ENCODE measurements at places on chromosomes 5 and 9.

- DNase-seq: no peak
These were observed 182.9 kb downstream of the AOPEP start for GRCh38 chr9:94909250-94909894.

- DNase-seq: no peak
These were observed 91.0 kb downstream of the TMC1 start for GRCh38 chr9:72612449-72612848.

DNA sequence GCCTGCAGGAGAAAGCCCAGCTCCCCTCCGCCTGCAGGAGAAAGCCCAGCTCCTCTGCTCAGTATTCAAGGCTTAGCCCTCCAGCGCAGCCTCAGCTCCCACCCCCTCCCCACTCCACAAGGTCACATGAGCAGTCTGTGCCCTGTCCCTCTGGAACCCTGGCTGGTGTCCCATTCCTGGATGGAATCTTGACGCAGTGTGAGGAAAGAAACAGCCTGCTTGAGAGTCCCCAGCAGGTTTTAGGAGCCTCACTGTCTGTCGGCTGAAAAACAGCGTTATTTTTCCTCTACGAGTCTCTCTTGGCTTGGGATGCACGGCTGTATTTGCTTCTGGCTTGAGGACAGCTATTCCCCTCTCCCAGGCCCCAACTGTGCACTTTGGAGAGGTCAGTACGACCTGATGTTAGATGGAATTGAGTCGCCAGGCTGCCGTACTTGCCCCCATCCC lies 210.1 kb upstream of the TRIM32 start:
- DNase-seq: no peak

GRCh38 chr5:74222806-74223205 lies 417.7 kb downstream of the ENC1 start:
- no peak for DNase-seq

DNA sequence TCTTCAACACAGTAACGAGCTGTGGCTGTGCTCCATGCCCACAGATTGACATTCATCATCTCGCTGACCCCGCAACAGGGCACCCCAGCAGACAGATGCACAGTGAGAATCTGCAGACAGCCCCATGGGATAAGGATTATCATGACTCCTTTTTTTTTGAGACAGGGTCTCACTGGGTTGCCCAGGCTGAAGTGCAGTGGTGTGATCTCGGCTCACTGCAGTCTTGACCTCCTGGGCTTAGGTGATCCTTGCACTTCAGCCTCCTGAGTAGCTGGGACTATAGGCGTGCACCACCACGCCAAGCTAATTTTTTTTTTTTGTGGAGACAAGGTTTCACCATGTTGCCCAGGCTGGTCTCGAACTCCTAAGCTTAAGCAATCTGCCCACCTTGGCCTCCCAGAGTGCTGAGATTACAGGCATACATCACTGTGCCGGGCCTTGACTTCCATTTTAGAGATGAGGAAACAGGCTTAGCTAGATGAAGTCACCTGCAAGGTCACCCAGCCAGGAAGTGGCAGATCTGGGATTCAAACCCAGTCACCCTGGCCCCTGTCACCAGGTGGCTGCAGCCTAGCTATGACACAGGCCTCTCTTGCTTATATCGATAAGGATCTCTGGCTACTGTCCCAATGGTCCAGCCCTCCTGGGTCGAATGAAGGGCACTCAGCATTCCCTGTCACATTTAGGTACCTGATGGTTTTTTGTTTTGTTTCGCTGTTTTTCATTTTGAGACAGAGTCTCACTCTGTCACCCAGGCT lies 5.1 kb downstream of the AIF1L start:
- no peak for DNase-seq

DNA sequence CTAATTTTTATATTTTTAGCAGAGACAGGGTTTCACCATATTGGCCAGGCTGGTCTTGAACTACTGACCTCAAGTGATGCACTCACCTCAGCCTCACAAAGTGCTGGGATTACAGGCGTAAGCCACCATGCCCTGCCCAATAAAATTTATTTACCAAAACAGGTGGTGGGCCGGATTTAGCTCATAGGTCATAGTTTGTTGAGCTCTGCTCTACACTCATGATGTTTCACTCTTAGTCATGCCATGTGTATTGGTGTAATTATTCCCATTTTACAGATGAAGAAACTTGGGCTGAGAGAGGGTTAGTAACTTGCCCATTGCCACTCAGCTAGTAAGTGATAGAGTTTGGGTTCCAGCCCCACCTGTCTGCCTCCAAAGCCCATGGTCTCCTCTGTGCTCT lies 93.1 kb upstream of the WWC1 start:
- no peak for DNase-seq

DNA sequence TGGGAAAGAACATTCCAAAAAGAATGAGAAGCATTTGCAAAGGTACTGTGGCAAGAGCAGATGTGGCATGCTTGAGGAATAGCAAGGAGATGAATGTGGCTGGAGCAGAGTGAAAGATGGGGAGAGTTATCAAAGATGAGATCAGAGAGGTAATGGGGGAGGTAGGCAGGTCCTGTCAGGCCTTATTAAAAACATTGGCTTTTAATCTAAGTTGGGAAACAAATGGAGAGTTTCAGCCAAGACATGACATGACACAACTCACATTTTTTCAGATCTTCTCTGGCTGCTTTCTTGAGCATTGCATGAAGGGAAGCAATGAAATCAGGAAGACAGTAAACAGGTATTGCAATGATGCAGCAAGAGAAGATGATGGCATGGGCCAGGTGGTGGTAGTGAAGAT lies 120.3 kb downstream of the MUSK start:
- no peak for DNase-seq

DNA sequence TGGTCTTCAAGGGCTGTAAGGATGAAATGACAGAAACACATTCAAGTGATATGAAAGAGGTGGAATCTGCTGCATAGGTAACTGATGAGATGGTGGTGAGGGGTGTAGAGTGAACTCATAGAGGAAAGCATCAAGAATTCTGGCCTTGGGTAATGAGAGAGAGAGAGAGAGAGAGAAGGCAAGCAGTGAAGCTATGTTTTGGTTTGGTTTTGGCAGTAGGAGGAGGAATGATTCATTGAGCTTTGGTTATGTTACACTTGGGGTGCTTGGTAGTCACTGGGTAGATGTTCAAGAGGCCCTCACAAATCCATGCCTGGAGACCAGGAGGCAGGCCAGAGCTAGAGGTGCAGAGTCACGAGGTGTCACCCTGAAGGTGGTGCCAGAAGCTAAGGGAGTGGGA lies 89.5 kb downstream of the EGFLAM start:
- no peak for DNase-seq

DNA sequence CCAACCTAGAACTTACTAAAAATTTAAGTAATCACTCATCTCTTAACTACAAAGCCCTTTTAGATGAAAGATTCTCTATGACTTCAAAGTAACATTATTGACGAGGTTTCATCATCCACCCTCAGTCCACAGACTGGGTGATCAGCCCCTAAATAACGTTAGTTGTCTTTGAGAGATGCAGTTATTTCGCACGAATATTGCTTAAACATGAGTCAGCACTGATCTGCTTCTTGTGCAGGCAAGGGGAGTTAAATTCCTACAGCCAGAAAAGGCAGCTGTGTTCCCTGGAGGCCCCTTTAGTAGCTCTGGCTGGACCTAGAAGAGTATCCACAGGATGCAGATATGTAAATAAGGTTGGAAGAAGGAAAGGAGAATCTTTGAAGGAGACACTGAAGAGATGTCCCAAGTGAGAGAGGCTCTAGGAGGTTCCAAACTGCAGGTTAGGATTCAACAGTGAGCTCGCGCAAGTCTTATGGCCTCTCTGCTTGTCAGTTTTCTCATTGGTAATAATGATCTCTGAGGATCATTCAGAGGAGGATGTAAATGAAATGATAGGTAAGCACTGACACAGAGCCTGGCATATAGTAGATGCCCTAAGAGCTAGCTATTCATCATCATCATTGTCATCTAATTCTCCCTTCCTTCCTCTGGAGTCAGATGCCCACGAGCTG lies 122.2 kb upstream of the MAN2A1 start:
- no peak for DNase-seq

GRCh38 chr5:34564710-34565235 lies 91.4 kb upstream of the RAI14 start:
- DNase-seq: no peak

GRCh38 chr5:35924950-35925722 lies 13.3 kb downstream of the CAPSL start:
- DNase-seq: peak; percentile 79

GRCh38 chr5:65394087-65394486 lies 87.6 kb downstream of the ADAMTS6 start:
- no peak for DNase-seq

DNA sequence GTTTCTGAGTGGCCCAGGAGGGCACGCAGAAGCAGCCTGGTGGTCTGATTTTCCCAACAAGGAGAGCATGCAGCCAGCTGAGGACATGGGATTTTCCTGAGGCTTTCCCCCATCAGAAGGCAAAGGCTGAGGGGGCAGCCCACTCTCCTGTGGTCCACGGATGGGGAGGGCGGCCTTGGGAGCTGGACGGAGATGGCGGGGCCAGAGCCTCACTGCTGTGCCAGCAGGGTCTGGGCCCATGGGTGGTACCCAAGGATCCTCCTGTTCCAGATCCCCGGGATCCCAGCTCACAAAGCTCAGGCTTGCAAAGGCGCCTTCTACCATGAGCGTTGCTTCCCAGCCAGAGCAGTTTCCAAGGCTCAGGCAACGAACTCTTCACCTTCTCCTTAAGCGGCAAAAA lies 39.0 kb upstream of the SLC12A7 start:
- DNase-seq: no peak

- DNase-seq: no peak
These were observed 48.8 kb downstream of the LNPEP start for GRCh38 chr5:96984506-96985192.

DNA sequence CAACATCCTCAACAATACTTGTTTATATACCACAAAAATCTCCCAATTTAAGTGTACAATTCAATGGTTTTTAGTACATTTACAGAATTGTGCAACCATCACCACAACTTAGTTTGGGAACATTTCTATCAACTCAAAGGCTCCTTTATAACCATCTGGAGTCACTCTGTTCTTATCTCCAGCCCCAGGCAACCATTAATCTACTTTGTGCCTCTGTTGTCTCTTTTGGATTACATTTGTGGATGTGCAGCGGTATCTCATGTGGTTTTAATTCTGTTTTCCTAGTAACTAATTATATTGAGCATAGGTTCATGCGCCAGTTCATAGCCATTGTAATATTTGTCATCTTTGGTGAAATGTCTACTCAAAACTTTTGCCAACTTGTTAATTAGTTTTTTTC lies 14.4 kb downstream of the ADAMTS19 start:
- DNase-seq: no peak

GRCh38 chr5:178347956-178348355 lies 115.4 kb upstream of the PHYKPL start:
- no peak for DNase-seq

GRCh38 chr5:63049935-63050334 lies 471.3 kb downstream of the LRRC70 start:
- DNase-seq: no peak

GRCh38 chr5:68403301-68403700 lies 187.7 kb downstream of the PIK3R1 start:
- no peak for DNase-seq

- DNase-seq: no peak
These were observed 58.2 kb upstream of the RXRA start for GRCh38 chr9:134267881-134268724.

GRCh38 chr9:27427272-27427643 lies 96.8 kb upstream of the IFNK start:
- no peak for DNase-seq

DNA sequence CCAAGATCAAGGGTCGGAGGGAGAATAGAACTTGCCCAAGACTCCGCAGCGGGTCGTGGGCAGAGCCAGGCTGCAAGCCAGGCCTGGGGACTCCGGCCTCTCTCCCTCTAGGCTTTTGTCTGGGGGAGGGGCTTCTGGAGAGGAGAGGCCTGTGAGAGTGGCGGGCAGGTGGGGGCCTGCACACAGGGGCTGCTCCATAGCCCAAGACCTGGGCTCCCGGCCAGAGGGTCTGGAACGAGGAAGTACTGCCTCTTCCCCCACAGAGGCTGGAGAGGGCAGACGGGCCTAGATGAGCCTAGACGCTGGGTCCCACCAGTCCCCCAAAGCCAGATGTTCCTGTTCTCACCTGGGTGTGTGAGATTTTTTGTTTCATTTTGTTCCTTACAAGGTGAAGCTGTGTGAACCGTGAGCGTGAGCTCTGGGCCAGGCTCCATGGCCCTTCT lies 5.2 kb upstream of the ST6GALNAC6 start:
- DNase-seq: no peak

DNA sequence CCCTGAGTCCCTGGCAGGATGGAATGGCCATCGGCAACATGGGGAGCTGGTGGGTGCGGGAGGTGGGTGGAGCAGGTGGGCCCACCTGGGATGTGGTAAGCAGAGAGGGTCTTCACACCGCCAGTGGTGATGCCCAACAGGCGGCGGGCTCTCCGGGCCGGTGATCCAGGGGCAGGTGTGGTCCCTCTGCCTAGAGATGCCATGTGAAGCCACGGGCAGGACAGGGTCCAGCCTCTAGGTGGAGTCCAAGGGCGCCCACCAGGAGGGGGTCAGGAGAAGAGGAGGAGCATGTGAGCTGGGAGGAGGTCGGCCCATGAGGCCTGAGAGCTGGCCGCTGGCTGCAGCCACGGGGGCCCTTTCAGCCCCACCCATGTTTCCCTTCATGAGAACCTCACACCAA lies 221.1 kb downstream of the FANCC start:
- no peak for DNase-seq

- no peak for DNase-seq
These were observed 119.1 kb downstream of the UGCG start for GRCh38 chr9:112015736-112016135.

- no peak for DNase-seq
These were observed at the start of gene SGCD for GRCh38 chr5:156326718-156327259. SGCD (plus strand) TSS chr5:156327164.

DNA sequence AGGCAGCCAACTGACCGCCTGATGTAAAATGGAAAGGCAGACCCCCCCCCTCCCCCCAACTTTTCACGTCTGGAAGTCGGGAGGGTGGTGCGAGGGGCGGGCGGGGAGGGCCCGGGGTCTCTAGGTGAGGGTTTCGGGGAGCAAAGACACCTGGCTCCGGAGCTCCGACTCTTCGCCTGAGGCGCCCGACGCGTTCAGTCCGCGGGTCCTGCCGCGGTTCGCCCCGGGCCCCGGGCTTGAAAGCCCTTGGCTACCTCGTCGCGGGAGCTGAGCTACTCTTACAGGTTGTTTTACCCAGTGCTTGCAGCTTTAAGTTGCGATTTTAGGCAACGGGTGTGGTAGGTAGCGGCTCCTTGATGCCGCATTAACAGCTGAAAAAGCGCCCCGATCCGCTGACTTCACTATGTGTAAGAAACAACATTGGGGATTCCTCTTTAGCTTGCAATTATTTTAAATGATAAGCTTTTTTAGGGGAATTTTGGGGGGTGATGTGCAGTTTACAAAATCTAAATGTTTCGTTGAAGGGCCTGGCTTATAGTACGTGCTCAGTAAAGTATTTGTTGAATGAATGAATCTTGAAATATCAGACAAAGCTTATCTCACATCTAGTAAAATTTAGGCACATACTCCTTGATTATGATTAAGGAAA lies 722 bp downstream of the CDC42SE2 start:
- peak; percentile 28 for DNase-seq

DNA sequence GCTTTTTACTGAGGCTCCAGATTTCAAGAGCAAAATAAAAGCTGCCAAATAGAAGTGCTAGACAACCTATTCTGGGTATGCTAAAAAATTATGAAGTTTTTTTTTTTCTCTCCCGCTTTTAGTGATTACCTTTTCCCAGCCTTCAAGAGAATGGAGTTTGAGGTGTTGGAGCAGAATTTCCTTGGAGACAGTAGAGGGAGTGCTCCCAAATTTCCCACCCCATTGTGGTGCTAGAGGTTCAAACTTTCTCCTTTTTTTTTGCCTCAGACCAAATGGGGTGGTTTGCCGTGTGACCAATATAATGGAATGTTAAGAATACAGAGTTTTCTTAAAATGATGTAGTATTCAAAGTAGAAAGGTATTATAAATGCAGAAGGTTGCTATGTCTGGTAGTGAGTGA lies 244.2 kb upstream of the RIOK2 start:
- DNase-seq: no peak
